ENCODE measurements at places on chromosomes 1 and 21. TPM values are rescaled to one million over a fixed set of nuclear protein-coding genes. Genes with fewer than 3 reads are reported as not detected.

DNA sequence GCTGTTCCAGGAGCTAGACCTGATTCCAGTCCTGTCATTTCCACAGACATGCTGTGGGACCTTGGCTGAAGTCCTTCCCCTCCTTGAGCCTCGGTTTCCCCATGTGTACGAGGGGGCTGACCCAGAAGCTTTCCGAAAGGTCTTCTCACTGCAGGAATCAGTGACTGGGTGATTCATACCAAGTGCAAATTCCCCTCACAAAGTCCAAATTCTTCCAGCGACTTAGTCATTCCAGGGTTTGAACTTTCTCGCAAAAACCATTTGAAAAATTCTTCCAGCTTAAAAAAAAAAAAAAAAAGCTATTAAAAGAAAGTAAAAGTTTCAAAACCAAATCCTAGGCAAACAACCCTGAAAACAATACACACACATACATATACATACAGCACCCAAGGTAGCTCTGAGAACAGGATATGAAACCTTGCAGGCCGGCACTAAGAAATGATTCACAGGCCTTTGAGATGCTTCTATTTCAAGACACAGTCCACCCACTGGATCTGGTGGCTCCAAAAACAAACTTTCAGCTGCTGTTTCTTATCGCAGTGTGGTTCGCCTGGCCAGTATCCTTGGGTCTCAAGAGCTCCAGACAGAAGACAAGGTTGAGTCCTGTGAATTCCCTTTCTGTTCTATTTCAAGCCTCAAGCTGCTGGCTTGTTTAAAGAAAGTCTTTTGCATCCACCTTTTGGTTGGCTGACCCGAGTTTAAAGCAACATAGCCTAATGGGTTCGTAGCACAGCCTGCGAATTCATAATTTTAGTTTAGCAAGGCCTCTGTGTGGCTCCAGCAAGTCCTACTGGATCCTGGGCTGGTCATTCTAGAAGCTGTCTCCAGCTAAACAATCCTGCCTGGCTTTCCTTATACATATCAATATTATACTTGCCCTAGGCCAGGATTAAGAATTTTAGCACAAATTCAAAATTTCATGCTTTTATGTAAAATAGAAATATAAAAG lies 18.0 kb upstream of the ID3 start:
- DNase-seq: no peak

The PODN gene
- not detected for total RNA-seq

DNA sequence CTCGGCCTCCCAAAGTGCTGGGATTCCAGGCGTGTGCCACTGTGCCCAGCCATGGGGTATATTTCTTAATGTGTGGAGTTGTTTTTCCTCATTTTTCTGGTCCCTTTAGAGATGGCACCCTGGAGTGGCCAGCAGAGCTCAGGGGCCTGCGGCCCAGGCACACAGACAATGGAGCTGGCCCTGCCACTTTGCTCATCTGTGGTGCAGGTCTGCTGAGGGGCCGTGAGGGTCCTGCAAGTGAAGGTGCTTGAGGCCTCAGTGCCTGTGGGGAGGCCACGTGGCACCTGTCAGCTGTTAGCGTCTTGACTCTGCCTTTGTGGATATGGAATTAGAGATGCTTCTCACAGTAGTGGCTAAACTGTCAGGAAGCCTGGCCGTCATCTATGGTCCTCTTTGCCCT lies 7.5 kb downstream of the COL18A1 start:
- DNase-seq: no peak

GRCh38 chr1:34858901-34859445 lies 576 bp downstream of the SMIM12 start:
- DNase-seq: no peak

DNA sequence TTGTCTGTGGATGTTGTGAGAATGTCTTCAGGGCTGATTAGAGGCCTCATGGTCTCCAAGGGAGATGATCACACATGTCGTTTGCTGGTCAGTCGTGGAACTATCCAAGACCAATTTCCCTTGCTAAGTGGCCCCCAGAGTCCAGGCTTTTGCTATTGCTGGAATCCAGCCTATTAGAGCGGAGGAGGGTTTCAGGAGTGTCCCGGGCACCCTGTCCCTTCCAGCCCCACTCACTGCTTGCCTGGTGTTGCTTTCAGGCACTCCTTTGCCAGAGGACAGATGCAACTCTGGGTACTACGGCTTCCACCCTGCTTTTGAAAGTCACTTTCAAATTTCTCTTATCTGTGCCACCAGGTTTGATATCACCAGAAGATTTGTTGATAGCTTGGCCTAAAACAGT lies 149.1 kb downstream of the NOS1AP start:
- no peak for DNase-seq

DNA sequence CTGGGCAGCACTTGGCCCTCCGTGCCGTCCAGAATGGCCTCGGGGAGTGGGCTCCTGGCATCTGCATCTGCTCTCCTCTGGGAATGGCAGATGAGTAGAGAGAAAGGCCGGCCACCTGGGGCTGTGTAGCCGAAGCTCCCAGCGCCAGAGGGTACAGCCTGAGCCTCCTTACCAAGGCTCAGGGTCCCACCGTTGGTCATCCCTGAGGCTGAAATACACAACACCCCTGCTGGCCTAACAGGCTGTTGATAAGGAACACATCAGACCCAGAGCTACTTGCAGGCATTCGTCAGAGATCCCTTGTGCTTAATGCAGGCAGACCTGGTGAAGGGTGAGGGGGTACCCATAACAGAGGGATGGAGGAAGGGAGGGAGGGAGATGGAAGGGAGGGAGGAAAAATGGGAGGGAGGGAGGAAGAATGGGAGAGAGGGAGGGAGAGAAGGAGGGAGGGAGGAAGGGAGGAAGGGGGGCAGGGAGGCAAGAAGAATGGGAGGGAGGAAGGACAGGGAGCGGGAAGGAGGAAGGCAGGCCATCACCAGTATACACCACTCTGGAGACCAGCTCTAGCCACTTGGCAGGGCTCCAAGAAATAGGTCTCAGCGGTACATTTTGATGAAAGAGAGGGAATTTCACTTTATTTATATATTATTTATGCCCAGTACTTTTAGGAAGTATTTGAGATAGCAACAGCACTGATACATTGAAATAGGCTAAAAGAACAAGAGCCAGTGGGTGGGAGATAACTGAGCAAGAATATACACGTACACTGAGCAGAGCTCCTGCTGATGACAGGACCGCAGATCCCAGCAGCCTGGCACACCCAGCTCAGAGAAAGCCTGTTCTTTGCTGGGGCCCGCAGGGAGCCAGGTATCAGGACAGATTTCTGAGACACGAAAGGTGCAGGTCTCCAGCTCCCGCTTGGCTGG lies 315.0 kb upstream of the VAMP3 start:
- DNase-seq: no peak

DNA sequence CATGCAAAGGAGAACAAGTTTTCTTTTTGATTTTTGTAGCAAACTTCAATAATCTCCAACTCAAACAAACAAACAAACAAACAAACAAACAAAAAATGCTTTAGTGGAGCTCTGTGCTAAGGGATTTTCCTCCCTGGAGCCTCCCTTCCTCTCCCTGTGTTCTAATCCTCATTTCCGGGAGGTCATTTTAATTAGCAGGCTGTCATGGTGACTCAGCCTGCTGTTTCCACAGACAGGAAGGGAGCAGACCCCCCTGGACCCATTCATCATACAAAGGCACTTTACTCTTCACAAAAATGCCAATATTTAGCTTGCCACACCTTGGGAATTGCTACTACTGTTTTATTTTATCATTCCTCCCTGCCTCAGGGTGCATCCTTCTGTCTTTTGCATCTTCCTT lies 61.0 kb upstream of the SPATA6 start:
- no peak for DNase-seq

The OR6K3 gene
- total RNA-seq: not detected

The BARHL2 gene
- total RNA-seq: not detected

The IL22RA1 gene
- not detected for total RNA-seq

The CEPT1 gene
- 18.3 TPM for total RNA-seq

GRCh38 chr1:39509360-39510009 lies 18.0 kb downstream of the BMP8A start:
- DNase-seq: no peak

The NHLH1 gene
- total RNA-seq: not detected

The CFAP74 gene
- not detected for total RNA-seq

DNA sequence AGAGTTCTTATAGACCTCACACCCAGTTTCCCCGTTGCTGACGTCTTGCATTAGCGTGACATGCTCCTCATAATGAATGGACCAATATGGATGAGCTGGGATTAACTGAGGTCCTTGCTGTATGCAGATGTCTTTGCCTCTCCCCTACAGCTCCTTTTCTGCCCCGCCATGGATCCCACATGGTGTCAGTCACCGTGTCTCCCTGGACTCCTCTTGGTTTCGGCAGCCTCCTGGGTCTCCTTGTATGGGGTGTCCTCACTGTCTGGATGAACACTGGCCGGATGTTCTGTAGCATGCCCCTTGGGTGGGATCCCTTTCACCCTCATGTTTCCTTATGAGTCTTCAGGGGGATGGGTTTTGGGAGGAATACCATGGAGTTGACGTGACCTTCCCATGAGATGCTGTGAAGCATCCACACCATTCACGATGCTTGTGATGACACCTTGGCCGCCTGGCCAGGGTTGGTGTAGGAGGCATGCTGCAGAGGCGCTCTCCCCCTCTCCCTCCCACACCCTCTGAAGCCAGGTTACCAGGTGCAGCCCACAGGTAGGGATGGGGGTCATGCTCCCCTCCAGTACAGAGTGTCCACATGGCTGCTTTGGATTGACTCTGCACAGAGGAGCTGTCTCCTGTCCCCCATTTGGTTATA lies 4.4 kb downstream of the GJC2 start:
- no peak for DNase-seq

The CDK18 gene
- 8.6 TPM for total RNA-seq

DNA sequence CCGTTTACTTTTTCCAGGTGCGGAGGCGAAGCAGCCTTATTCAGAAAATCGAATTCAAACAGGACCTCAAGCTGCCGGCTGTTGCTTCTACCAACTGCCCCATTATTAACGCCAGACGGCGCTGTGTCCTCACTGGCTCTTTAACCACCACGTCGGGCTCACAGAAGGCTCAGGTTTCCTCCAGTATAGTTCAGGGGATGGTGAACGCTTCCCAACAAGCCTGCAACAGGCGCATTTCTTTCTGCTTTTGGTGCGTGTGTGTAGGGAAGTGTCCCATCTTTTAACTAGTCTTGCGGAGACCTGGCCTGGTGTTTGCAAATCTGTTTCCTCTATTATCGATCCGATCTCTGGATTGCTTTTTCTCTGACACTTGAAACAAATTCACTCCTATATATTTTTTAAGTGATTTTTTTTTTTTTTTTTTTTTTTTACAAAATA lies 791 bp upstream of the STUM start:
- DNase-seq: peak; percentile 24

DNA sequence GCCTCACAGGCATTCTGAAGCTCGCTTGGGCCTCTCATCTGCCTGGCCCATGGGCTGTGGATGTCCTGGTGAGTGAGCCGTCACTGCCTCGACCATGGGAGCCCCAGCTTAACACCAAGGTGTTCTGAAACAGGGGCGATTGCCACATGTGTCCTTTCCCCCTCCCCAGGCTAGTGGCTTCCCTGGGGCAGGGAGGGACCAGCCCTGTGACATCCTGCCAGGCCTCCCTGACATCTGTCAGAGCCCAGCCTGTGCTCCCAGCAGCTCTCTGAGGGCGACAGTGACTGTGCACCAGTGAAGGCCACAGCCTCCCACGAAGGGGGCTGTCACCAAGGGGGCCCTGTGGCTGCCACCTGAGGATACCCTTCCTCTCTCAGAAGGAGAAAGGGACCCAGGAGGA lies 35.9 kb upstream of the CCDC27 start:
- no peak for DNase-seq

DNA sequence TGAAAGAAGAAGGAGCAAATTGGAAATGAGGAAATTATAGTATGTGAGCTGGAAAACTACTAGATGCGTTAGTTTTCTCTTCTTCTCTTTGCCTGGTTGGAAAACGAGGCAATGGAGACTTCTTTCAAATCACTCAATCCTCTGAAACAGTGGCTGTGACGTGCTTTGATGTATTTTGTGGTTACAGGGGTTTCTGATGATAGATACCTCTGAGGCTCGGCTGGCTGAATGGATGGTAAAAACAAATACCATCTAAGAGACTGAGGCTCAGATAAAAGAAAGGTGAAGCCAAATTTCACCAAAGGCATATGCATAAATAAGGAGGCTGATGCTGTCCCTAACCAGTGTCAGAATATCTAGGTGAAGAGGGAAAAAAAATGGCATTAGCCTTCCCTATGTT lies 15.1 kb downstream of the MAB21L3 start:
- DNase-seq: no peak

The OR10J4 gene
- not detected for total RNA-seq

DNA sequence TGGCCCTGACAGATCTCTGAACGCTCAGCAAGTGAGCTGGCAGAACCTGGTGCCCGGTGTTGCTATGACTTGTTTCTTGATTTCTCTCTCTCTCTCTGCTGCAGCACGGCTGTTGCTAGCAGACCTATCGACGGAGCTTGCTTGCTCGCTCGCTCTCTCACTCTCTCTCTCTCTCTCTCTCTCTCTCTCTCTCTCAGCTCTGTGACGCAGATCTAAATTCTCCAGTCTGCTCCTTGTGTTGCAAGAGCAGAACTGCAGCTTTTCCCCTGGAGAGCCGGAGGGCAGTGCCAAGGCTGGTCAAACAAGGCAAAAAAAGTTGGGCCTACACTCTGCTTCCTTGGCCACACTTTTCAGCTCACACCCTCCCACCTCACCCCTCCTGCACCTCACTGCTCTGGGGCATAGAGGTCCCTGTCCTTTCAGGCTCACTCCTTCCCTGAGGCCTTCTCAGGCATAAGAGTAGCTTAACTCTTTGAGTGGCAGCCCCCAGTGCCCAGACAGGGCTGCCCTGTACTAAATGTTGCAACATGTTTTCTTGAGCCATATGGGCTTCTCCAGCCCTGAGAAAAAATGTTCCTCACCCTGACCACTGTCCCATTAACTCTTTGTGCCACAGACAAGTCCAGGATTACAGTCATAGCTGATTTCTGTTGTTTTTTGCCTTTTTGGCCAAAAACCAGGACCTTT lies 72.2 kb downstream of the CD46 start:
- peak; percentile 84 for DNase-seq

DNA sequence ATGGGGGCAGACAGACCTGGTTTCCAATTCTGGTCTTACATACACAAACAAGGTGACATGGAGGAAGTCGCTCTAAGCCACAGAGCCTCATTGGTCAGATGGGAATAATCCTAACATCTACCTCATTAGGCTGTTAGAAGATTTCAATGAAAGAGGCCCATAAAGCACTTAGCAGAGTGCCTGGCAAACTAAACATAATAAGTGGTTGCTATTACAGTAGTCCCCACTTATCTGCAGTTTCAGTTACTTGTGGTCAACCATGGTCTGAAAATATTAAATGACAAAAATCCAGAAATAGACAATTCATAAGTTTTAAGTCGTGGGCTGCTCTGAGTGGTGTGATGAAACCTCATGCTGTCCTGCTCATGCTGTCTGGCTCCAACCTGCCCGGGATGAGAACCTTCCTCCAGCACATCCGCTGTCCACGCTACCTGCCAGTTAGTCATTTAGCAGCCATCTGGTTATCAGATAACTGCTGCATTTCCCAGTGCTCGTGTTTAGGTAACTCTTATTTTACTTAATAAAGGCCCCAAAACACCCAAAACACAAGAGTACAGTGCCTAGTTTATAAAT lies 112.3 kb downstream of the DDX20 start:
- no peak for DNase-seq

The GRIK3 gene
- total RNA-seq: under 0.01 TPM

Data from hematopoietic multipotent progenitor cell (in vitro differentiated cells).